ENCODE measurements at places on chromosomes 3 and 15.

DNA sequence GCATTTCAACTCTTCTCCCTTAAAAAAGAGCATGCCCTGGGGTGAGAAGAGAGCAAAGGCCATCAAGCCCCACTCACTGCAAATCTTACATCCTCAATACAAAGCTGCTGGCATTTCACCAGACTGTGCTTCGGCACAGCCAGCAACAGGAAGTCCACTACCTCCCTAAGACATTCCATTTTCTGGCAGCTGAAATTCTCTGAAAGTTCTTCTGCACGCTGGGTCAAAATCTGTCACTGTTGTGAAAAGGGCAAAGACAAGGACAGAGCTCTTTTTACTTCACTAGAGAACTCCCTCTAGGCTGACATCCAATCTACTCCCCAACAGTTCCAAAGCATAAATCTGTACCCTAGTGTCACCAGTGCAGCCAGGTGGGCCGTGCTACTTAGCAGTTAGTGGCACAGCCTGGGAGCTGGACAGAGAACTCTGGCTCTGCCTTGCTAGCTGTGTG lies 6.3 kb downstream of the MTMR10 start:
- DNase-seq = no peak

DNA sequence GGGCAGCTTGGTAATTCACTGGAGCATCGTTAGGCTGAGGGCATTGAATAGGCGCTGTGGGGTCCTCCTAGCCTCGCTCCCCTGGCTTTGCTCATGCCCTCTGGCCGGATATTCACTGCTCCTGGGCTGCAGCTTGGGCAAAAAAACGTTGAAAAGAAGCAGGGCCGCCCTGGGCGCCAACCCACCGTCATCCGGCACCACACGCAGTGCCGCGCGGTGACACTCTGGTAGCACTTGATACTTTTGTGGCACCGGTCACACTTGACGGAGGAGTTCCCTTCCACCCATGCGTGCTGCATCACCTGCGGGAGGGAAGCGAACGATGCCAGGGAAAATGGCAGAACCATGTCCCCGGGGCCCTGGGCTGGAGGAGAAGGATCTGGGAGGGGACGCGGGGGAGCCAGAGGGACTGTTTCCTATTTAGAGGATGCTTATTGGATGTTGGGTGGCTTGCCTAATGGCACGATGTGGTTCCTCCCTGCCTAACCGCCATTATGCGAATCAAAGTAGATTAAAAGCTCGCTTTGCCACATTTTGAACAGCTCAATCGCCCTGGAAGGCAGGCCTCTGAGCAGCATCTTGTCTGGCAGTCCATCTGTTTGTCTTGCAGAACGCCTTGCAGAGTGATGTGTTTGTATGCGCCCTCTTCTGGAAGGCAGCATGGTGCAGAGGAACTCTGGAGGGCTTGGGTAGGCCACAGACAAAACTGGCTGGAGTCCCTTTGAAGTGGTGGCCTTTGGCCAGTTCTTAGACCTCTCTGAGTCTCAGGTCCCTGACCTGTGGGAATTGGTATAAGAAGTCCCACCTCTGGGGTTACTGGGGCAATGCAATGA lies 93.2 kb downstream of the DGKG start:
- DNase-seq = no peak

GRCh38 chr3:194189243-194189791 lies 53.4 kb downstream of the HES1 start:
- DNase-seq = no peak

DNA sequence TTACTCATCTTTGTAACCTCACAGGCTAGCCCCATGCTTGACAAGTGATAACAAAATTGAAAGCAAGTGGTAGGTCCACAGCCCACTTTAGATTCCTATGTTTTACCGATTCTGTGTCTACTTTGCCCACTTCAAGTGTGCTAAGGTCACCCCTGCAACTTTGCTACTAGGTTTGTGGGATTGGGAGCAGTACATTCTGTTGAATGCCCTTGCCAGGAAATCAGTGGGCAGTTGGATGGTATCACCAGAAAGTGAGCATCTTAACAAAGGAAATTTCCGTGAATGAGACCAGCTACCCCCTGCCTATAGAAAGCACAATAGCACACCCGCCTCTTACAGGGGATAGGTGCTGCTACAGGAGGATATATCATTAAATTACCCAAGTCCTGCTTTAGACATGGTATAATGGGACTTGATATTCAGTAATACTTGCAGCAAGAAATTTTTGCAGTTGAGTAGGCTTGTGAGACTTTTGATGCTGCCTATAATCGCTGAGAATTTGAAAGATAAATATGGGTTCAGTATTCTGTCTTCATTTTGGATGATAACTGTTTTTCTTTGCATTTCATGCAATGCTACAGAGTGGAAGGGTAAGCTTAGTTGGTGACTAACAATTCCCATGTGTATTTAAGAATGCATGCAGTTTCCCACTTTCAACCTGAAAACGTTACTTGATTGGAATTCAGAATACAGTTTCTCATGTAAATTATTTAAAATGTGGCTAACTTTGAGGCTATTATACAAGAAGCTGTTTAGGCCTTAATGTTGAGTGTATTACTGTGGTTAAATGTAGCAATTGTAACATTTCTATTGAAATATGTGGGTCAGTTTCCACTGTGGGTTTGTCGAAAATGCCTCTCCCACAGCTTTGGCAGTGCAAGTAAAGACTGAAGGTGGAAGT lies 9.5 kb downstream of the EBLN2 start:
- no peak for DNase-seq

GRCh38 chr3:16031434-16031833 lies 143.0 kb upstream of the GALNT15 start:
- DNase-seq = no peak

DNA sequence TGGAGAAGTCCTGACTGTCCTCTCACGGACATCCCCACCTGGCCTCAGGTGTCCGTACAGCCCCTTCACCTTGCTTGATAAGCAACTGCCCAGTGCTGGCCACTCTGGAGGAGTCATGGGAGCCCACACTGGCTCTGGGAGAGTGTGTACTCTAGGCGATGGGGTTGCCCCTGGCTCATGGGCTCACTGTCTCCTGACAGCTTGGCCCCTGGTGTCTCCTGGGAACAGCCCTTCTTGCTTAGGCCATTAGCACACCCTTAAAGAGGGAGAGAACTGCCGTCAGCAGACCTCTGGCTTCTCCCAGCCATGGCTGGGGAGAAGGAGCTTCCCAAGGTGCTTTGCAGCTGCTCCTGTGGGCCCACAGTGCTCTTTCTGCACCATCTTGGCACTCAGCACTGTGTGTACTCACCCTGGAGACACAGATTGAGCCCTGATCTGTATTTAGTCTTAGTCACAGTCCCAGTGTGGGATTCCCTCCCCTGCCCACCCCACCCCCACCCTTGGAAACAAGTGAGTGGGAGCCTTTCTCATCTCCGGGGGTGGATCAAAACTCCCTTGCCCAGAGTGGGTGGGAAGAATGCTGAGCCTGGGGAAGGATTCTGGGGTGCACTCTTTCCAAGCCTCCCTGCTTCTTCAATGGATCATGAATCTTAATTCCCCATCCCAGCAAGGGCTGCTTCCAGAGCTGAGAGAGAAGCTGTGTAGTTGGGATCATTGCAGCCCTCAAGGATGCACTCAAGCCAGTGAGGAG lies 83.5 kb upstream of the ADPGK start:
- no peak for DNase-seq

GRCh38 chr3:180996415-180996932 lies 6.9 kb upstream of the DNAJC19 start:
- no peak for DNase-seq

DNA sequence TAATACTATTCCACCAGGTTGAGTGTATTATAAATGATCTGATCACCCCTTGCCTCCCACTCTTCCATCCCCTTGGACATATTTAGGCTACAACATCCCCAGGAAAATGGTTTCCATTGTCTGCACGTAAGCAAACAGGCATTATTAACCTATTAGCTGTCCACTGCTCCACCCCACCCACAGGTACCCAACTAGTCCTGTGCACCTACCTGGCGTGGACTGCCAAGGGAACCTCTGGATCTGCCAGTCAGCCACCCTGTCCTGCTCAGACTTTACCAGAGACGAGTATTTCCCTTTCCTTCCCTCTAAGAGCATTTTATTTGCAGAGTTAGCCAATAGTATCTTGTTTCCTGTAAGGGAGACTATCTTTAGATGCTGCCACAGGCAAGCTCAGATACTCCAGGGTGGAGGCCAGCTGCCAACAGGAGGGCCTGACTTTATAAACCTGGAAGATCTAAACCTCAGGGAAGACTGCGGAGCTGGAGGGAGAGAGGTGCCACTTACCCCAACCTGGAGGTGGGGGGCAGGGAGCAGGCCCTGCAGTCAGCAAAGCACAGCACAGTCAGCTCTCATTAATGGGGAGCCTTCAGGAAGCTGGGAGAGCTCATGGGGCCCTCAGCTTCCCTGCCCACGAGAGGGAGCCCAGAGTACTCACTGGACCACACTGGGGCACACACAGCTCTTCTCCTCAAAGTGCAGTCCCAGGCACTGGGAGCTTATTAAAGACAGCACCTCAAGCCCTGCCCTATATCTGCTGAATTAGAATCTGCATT lies at the start of gene CX3CR1:
Gene CX3CR1 (minus strand): TSS at position 292 of the 773 bp plus-strand sequence. CDS start 13,527 bp downstream, outside the sequence.
- no peak for DNase-seq

DNA sequence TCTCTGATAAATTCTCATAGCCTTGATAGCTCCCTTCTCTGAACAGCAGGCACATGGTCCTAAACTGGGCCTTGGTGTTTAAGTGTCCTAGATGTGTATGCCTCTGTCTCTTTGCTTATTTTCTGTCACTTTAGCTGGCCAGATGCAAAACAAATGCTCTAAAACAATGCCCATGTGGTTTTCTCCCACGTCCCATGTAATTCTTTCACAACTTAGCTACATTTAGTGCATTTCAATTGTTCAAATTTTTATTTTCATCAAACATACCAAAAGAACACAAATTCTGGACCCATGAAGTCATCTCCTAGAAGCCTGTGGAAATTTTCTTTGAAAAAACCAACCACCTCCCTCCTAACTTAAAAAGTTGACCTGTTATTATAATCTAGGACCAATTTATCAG lies 491.3 kb upstream of the AGTR1 start:
- no peak for DNase-seq

- DNase-seq = no peak
Measured at GRCh38 chr3:128846486-128846891, 32.9 kb upstream of the ACAD9 start.

GRCh38 chr15:69092159-69092558 lies 68.3 kb upstream of the GLCE start:
- DNase-seq = no peak

DNA sequence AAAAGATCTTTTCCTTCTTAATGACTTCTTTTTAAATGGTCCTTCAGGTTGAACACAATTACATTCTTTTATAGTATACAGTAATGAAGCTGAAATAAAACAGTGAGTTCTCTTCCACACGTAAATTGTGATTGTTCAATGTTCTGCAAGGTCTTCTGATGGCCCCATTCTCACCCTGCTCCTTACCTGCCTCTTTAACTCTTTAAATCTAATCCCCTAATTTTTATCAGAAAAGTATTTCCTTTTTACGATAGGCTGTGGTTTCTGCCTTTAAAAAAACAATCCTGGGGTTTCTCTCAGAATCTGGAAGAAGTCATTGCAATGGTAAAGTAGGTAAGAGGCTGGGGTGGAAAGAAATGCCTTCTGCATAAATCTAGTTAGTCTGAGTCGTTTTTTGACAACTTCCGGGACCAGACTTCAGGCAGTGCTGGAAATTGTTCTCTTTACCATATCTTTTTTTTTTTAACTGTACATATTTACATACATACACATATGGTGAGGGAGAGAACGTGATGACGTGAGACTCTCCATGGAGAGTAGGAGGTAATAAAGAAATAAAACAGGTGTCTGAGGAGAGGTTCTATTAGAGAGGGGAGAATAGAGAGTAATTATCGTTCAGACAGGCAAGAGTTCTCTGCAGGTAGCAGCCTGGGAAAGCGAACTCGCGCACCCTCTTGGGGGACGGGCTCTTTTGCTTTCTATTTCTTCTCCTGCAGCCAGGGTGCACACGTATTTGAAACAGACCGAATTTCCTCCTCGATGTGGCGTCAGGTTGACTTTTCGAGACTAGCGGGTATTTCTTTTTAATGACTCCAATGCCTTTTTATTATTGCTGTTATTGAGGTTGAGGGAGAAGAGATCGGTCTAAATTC lies at the start of gene SIDT1:
Gene SIDT1 (plus strand): TSS at position 730 of the 872 bp plus-strand sequence. CDS start 467 bp downstream, outside the sequence.
- DNase-seq = peak; percentile 37

All from stimulated activated CD4-positive, alpha-beta T cell treated with anti-CD3 and anti-CD28 coated beads, Interleukin-1b, Interleukin-23, amount 100 ng/mL, for 1 hour (primary cell).